ENCODE measurements at places on chromosomes 11 and 22.

- no peak for DNase-seq
Measured at GRCh38 chr11:58142761-58143160, 17.4 kb upstream of the OR9I1 start.

DNA sequence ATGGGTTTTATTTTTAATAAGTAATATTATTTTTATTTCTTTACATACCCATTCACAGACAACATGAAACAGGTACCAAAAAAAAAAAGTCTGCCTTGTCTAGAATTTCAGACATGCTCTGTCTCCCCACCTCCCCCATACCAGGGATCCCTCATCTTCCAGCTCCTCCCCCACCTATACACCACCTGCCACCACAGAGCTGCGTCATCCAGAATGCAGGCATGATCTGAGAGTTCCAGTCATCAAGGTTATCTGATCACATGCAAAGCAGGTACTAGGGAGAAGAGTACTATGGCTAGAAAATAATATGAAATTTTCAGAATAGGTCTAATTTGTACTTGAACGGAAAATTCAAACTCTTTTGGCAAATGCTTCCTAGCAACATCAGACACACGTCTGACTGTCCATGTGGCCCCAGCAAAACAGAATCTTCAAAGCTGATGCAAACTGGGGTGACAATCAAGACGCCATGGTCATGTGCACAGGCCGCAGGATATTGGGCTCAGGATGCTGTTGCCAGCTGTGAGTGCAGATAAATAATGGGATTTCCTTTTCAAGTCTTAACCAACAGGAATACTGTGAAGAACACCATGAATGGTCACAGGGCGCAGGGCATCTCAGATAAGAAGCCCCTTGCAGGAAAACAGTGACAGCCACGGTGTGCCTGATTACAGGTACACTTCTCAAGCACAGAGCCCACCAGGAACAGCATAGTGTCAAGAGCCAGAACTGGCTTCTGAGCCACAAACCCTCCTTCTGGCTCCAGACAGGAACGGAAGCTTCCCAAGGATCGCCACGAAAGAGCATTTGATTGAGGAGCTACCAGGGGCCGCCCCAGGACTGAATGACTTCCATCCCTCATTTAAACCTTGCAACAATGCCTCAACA, 169.5 kb downstream of the EFCAB6 start:
- DNase-seq: no peak

DNA sequence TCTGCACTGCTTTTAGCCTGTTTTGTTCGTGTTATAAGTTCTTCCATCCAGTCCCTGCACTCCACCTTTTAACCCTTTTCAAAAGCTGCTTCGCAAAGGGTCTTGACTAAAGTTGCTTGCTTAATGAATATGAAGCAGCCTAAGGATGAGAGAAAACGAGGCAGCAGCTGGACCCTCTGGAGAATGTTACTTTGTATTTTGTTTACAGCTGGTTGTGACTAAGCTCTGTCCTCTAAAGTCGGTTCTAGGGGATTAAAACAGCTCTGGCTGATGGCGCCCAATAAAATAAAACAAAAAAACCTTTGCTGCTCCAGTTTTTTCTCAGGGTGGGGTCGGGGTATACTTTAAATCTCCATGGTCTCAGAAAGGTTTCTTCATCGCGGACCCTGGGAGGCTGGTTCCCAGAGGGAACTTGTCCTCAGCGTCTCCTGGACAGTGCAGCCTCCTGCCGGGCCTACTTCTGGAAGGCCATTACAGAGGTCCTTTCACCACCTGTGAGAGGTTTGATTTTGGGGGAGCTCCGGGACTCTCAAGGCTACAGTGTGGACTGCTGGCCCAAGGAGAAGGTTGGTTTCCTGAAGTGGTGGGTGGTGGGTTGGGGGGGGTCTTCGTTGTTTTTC, 836 bp upstream of the RBM4 start:
- DNase-seq: no peak

DNA sequence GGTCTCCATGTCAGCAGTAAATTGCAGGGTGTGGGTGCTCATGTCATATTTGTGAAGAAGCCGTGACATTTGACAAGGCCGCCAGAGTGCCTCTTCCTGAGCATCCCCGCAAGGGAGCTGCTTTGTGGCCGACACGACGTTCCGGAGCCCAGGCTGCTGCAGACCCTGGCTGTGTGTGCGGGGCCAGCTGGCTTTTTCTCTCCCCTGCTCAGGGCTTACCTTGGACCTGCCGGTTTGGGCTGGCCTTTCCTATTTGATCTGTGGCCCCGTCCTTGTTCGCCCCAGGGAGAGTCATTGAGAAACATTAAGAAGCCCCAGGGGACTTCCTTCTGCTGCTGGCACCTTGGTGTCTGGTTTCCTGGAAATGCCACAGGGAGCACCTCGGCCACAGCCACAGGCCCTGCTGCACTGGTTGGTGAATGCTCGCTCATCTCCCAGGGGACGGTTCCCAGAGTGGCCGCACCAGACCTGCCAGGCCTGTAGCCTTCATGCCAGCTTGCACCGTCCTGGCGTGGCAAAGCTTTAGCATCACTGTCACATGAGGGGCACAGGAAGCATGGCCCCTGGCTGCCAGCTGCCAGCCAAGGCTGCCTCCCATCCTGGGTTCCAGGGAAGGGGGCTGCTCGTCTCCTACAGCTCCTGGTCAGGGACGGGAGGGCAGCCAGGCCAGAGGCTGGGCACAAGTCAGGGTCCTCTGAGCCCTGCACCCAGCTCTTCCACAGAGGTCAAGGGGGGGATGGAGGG, 5.4 kb downstream of the GRK2 start:
- no peak for DNase-seq

DNA sequence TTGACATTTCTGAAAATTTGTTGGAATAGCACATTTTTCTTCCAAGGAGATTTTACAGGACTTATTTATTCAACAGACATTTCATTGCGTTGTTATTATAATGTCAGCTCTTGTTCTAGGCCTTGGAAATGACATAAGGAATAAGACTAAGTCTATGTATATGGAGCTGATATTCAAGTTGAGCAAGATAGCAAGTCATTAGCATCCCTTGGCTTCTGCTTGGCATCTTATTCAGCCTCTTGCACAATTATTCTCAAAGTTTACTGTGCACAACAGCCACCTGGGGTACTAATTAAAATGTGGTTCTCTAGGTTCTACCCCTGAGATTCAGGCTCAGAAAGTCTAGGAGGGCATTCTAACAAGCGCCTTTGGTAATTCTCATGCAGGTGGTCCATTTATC, 304.8 kb upstream of the DDI1 start:
- no peak for DNase-seq

- DNase-seq: no peak
Measured at GRCh38 chr11:102368472-102368871, 21.5 kb downstream of the BIRC2 start.

GRCh38 chr11:73507086-73507485, 90.8 kb downstream of the FAM168A start:
- DNase-seq: no peak

- DNase-seq: no peak
Measured at GRCh38 chr11:68816917-68817419, 24.7 kb downstream of the CPT1A start.

DNA sequence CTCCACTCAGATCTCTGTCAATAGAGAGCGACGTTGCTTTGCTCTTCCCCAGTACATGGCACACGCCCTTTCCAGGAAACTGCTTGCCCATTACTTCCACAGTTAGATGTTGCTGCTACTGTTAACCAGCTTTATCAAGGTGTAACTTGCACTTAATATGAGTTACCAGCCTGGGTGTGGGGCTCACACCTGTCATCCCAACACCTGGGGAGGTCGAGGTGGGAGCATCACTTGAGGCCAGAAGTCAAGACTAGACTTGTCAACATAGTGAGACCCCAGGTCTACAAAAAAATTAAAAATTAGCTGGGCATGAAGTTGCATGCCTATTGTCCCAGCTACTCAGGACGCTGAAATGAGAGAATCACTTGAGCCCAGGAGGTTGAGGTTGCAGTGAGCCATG, 177.1 kb upstream of the B3GAT1 start:
- no peak for DNase-seq
